ENCODE measurements at places on chromosomes 7 and 10.
A peak's percentile ranks its signal among the peaks of the same experiment; 100 is the strongest.

- DNase-seq: no peak
These were observed 5.7 kb upstream of the TIAL1 start for GRCh38 chr10:119602241-119603095.

GRCh38 chr10:129411393-129411705 lies 55.7 kb upstream of the MGMT start:
- no peak for DNase-seq

GRCh38 chr7:87413951-87414793 lies 61.3 kb downstream of the ABCB4 start:
- DNase-seq: no peak

DNA sequence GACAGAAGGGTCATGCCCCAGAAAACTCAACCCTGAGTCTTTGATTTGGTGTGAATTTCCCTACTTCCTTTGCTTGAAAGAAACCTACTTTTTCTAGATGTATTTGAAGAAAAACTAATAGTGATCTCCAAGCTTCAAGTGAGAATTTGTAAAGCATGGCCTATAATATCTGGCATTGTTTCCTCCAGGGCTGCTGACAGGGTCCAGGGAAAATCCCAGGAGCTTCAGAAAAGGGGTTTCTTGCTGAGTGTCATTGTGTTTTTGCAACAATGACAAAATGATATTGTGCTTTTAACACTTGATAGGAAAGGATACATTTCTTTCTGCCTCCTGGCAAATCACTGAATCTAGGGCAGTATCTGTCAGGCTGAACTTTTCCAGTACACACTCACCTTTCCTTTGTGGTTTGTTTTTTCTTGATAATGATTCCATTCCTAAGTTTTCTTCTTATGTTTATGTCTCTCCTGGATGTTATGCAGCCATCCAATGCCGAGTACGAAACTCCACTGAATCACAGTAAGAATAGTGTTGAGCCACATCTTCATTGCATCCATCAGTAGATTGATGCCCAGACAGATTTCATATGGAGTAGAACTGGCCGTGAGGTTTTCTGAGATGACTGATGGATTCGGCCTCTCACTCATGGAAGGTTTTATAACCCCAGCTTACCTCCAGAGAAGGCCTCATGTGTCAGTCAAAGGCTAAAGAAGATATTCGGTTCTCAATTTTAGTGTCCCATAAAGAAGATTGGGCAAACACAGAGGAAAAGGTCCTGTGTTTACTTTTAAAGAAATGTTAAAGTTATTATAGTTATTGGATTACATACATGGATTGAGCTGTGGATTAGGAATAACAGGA lies 76.9 kb upstream of the STEAP1B start:
- no peak for DNase-seq

DNA sequence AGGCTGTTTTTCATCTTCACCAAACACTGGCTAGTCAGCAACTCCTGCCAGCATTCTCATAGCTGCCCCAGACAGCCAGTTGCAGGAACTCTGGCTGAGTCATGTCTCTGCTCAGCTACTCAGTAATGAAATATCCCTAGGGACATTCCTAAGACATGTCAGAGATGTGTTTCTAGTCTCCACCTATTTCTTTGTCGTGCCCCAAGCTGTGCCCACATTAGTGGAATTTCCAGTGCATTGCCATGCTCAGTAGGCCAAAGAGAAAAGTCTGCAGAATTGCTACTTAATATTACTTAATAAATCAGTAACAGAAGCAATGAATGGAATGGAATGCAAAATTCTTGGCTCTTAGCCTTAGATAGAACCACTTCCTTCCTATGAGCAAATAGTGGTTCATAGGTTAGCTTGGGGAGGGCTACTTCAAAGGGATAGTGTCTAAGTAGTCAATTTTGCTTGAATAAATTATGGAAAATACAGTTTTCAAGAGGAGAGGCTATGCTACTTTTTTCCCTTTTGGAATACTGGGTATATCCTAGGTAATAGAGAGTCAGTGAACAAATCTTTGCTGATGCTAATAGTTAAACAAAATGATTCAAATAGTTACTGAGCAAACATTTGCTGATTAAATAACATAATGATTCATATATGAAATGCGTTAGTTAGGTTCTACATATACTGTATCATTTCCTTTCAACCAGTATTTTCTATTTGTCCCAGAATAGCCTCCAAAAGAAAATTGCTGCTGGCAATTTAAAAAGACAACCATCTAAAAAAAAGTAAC lies 23.6 kb upstream of the SEMA3C start:
- peak; percentile 24 for DNase-seq

GRCh38 chr10:110967645-110968044 lies 48.2 kb downstream of the SHOC2 start:
- DNase-seq: no peak

- DNase-seq: no peak
These were observed 11.1 kb downstream of the CDK14 start for GRCh38 chr7:90607196-90607595.

GRCh38 chr10:88207121-88207546 lies 343.7 kb downstream of the PTEN start:
- DNase-seq: no peak

GRCh38 chr10:3294919-3295581 lies 122.5 kb upstream of the PITRM1 start:
- no peak for DNase-seq

DNA sequence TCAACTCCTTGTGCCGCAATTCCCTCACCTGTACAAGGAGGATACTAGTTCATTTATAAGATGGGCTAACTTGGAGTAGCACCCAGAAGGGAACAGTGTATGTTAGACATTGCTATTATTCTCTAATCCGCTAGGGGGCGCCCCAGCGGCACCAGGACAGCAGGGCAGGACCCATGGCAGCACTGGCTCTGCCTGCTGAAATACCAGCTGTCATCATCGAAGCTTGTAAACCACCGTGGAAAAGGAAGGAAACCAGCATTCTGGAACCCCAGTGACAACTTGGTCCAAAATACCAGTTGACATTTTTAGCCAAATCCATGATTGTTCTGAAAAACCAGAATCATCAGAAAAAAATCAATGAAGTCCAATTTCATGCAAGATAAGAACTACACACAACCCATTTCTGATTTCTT lies 134.4 kb downstream of the ITGA8 start:
- DNase-seq: peak; percentile 38
